Left ventricle myocardium superior (tissue), 1 donor: ENCODE measurements at places on chromosomes 3 and 15. TPM values are rescaled to one million over a fixed set of nuclear protein-coding genes. Genes with fewer than 3 reads are reported as not detected.

GRCh38 chr3:80261082-80261481 is 493.3 kb upstream of the ROBO1 start:
- DNase-seq: no peak

- DNase-seq: no peak
These were observed 40.4 kb upstream of the PRICKLE2 start for GRCh38 chr3:64265646-64266045.

DNA sequence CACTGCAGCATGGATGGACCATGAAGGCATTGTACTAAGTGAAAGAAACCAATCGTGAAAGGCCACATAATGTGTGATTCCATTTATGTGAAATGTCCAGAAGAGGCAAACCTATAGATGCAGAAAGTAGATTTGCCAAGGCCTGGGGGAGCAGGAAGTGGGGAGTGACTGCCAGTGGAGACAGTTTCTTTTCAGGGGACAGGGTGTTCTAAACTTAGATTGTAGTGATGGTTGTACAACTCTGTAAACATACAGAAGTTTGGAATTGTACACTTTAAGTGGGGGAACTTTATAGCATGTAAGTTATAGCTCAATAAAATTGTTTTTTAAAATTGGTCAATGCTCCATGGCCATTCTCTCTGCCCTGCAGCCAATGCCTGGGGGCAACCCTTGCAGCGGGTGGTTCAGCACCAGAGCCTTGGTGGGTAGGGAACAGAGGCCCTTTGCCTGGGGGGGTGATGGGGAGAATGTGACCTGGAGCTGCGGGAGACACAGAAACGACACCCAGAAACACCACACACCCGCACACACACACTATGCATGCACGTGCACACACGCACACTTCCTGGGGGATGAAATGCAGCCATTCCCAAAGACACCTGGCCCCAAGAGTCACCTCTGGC is 43.1 kb downstream of the DNAJB8 start:
- no peak for DNase-seq

The KLF15 gene
- total RNA-seq: 28.5 TPM

- DNase-seq: no peak
These were observed 25.5 kb upstream of the RASGRF1 start for GRCh38 chr15:79115986-79116665.

DNA sequence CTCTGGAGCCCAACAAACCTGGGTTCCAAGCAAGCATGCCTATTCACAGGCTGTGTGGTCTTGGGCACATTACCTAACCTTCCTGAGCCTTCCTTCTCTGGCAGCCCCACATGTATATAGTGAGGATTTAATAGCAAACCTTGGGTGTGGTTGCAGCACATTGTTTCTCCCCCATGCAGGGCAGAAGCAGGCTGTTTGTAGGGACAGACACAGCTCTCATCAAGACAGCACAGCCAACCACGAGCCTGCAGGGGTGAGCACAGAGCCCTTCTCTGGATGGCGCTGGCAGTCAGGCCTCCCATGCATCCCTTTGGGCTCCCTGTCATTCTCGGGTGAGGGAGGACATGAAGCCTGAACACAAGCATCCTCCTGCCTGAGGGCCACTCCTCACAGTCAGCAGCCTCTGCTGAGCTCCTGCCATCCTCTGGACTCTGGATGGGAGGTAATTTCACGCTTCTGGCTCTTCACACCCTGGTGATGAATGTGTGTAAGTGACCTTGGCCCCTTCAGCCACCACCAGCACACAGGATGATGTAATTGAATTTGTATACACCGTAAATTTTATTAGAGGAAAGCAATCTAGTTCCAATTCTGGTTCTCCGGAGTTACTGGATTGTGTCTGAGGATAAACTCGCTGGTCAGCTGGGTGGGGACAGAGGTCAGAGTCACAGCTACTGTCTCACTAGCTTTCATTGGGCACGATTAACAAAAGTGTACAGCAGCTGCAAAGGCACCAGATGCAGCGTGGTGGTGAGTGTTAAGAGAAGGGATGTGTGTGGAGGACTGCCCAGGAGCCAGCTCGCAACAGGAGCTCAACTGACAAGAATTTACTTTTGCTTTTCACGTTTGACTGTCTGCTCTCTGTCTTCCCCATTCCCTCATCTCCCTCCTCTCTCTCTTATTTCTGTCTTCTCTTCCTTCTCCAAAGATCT is 118.1 kb downstream of the CLSTN2 start:
- DNase-seq: no peak
